ENCODE measurements at places on chromosomes 5 and 9.
A peak's percentile ranks its signal among the peaks of the same experiment; 100 is the strongest.

GRCh38 chr9:97980479-97980803 lies 2.7 kb upstream of the ANP32B start:
- DNase-seq, result no peak

DNA sequence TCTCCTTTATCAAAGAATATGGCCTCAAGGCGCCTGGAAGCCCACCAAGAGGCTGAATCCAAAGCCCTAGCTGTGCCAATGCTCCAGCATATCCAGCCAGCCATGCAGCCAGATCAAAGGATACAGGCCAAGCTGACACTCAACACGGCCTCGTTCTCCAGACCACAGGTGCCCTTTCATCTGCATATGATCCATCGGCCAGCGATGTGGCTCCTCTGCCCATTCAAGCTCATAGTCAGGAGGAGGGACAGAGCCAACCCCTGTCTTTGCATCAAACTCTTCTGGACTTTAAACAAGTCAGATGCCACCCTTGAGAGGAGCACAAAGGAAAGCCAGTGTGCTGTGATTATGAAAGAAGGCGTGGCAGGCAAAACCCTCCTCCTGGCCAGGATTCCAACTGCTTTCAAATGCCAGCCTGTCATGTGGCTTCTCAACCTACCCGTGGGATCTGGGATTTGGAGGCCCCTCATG lies 42.5 kb downstream of the ADAM19 start:
- DNase-seq, result no peak

- DNase-seq, result no peak
Measured at GRCh38 chr5:160693831-160694465, 158.1 kb downstream of the ATP10B start.

DNA sequence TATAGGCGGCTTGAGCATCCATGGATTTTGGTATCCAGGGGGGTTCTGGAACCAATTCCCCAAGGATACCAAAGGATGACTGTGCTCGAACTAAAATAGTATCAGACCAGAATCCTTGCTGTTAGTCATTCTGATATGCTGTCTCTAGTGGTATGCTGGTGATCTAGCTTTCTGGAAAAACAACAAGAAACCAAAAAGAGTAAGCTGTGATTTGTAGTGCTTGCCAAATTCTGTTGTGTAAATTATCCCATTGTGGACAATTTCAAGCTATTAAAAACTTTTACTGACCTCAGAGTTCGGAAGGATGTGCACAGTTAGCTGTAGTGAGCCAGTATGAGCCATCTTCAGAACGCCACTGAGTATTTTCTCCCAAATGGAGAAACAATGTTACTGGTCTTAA lies 99.0 kb upstream of the FBN2 start:
- no peak for DNase-seq

DNA sequence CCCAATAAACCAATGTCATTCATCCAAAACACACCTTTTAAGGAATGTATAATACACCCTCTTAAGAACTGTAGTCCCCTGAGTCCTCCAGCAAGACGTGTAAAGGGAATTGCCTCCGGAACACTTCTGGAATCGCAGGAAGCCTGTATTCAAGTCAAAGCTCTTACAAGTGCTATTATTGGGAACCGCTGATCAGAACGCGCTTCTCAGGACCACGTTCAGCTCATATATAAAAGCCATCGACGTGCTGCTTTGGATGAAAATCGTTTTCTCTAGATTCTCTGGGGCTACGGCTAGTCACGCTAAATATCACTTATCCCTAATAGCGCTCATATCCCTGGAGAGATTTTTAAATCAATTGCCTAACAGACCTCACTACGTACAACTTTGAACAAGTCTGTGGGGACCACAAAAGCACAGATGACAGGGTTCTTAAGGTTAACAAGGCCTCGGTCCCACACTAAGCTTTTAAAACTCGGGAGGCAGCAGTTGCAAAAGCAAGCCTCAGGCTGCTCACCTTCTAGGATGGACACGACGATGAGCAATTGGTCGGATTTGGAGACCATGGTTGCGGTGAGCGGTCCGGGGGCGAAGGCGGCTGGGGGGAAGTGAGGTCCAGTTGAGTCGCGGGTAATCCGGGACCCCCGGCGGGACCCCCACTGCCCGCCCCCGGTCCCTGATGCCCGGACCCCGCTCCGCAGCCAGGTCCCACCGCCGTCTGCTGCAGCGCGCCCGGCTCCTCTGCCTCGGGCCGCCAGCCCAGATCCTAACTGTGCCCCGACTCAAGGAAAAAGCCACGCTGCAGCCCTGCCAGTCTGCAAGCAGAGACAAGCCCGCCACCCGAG lies 548 bp downstream of the CEP120 start:
- no peak for DNase-seq

- no peak for DNase-seq
Measured at GRCh38 chr5:170154297-170154696, 48.6 kb downstream of the FOXI1 start.

DNA sequence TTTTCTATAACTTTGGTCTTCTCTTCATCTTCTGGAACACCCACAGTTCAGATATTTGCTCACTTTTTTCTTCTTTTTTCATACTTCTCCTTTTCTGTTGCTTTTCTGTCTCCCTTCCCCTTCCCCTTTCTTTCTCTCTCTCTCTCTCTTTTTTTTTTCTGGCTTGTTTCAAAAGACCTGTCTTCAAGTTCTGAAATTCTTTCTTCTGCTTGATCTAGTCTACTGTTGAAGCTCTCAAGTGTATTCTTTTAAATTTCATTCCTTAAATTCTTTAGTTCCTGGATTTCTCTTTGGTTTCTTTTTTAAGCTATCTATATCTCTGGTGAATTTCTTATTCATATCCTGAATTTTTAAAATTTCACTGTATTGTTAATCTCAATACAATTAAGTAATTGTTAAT lies 11.2 kb downstream of the ALG2 start:
- DNase-seq, result no peak

DNA sequence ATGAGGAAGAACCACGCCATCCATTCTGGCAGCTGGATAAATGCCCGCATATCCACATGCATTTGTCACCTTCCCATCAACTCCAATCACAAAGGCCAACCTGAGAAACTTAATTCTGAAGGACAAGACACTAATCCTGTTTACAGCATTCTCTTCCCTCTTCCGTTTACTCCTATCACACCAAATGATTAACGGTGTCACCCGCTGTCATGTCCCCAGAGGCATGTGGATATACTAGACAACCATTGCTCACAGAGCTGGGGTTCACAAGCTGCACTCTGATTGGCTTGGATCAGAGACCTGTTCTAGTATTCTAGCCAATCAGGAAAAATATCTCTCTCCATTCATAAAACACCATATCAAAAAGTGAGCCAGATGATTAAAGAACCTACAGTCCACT lies 3.6 kb downstream of the MACROH2A1 start:
- DNase-seq, result no peak

- DNase-seq, result no peak
Measured at GRCh38 chr9:84145780-84146179, 165.2 kb downstream of the RMI1 start.

DNA sequence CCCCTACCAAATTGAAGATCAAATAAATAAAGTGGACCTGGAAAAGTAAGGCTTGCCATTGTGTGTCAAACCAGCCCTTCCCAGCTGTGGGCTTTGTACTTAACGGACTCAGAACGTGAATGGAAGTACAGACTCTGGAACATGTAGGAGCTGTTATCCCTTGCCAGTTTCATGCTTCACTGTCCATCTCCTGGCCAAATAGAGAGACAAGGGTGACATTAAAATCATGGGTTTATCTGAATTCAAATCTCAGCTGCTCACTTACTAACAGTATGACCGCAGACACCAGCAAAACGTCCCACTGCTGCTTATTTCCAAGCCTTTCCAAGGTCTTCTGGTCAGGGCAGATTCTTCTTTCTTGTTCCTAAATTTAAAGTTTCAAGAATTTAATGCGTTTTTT lies 52.2 kb downstream of the EXOSC2 start:
- no peak for DNase-seq

DNA sequence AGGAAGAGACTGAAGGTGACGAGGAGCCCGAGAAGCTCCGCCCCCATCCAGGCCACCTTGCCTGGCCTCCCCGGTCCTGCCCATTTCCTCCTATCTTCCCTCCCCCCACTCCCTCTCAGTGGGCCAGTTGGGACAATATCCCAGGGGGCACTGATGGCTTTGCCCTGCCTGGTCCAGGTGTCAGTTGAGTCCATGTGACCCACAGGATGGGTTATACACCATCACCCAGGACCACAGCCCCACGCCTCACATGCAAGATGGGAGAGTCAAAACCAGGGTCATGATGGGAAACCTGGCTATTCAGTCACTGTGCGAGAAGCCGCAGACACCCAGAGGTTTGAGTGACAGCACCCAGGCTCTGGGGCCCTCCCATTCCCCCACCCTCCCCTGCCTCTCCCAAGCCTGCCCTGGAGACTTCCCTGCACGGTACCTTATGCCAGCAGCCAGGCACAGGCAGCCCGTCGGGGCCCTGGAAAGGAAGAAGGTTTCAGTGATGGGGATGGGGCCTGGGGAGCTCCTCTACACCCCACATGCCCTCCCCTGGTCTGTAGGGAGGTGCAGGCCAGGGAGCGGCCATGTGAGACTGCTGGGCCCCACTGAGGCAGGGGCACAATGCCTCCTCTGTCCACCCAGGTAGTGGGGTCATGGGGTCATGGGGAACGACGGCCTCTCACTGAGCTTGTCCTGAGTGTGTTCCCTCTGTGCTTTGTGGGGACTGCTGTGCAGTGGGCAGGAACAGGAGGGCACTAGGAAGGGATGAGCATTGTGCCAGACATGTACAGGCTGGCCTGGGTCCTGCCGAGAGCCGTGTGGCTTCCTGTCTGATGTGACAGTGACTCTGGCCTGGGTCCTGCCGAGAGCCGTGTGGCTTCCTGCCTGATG lies 6.3 kb upstream of the PHYKPL start:
- no peak for DNase-seq

DNA sequence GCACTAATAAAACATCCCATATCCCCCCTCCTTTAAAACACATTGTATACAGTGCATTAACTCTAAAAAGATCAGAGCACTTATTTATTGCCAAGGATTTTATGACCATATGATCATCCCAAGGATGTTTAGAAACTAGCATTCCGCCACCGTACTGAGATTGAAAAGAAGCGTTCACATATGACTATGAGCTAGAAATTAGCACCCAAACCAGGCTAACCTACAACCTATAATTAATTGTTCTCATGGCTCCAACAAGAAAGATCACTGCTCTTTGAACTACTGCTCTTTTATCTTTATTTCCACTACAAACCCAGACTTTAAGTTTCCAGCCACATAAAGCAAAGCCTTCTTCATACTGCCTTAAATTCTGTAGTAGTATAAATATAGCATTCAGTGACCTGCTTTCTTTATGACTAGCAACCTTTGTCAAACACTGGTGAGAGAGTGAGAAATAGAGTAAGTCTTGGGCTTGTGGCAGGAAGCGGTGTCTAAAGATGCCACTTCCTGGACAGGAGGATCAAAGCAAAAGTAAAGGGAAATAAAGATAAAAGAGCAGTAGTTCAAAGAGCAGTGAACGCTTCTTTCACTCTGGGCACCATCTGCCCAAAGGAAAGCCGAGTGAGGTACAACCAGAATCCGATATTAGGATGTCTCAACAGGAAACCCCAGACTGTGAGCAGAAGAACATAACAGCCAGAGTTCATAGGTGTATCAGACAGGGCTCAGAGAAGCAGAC lies 151.1 kb upstream of the ERCC6L2 start:
- no peak for DNase-seq

GRCh38 chr9:88196142-88196790 lies 58.0 kb upstream of the SPATA31C2 start:
- DNase-seq, result no peak

DNA sequence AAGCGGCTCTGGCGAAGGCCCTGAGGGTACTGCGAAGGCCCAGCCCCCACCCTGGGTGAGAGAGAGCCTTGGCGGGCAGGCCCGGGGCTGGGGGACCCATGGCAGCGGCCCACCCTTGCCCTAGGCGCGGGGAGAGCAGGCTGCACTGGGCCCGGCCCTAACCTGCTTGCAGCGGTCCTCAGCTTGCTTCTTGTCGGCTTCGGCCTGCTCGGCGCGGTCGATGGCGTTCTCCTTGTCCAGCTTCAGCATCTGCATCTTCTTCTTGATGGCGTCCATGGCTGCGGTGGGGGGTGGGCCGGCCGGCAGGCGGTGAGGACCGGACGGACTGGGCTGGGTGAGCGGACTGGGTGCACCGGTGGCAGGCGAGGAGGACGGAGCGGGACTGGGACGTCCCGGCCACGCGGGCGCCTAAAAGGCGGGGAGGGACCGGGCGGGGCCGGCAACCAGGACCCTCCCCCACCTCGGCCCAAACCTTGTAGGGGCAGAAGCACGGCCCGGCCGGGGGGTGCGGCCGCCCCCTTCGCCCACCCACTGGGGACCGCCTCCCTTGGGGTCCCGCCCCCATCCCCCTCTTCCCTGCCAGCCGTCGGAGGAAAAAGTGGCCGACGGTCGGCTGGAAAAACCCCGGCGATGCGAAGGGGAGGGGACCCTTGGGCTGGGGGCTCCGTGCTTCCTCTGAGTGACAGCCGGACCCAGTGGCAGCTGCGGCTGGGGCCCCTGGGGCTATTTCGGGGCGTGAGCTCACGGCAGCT lies at the start of gene TPM2:
TSS of gene TPM2 (minus strand) at position 384 of the 752 bp plus-strand sequence. CDS start at position 276, 108 bp downstream.
- no peak for DNase-seq

- DNase-seq, result no peak
Measured at GRCh38 chr5:160197341-160198144, 31.8 kb upstream of the FABP6 start.

GRCh38 chr9:86987900-86988299 lies 40.6 kb upstream of the GAS1 start:
- DNase-seq, result no peak

DNA sequence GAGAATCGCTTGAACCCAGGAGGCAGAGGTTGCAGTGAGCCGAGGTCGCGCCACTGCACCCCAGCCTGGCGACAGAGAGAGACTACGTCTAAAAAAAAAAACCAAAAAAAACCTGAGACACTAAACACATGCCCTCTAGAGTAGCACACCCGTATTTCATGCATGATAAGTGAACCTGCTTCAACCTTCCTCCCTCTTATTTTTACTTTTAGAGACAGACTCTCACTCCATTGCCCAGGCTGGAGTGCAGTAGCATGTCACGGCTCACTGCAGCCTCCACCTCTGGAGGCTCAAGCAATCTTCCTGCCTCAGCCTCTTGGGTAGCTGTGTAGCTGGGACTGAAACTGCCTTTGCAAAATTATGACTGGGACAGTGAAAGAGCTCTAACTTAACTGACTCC lies 17.6 kb upstream of the NANS start:
- no peak for DNase-seq

- peak; percentile 52 for DNase-seq
Measured at GRCh38 chr9:20701060-20701459, 17.0 kb downstream of the FOCAD start.

- no peak for DNase-seq
Measured at GRCh38 chr5:141508440-141508797, 19.5 kb downstream of the PCDHGC5 start.

DNA sequence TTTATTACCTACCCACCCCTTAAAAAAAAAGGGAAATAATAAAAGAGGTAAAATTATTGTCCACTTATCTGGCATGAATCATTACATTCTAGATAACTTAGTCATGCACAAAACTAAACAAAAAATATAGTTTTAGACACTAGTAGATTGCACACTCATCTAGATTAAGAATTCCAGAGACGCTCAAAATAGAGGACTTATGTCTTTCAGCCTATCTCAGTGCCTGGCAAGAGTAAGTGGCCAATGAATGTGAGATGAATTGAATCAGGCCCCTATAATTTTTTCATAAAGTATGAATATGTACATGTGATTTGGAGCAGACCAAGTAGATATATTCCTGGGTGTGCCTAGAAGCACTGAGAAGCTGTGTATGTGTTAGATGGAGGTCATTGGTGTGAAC lies 2.0 kb upstream of the RXFP3 start:
- DNase-seq, result no peak

All from NCI-H1694 (cell line).